Ureter (tissue), 1 donor: ENCODE measurements at places on chromosomes 2 and 18. TPM values are rescaled to one million over a fixed set of nuclear protein-coding genes. Genes with fewer than 3 reads are reported as not detected.

DNA sequence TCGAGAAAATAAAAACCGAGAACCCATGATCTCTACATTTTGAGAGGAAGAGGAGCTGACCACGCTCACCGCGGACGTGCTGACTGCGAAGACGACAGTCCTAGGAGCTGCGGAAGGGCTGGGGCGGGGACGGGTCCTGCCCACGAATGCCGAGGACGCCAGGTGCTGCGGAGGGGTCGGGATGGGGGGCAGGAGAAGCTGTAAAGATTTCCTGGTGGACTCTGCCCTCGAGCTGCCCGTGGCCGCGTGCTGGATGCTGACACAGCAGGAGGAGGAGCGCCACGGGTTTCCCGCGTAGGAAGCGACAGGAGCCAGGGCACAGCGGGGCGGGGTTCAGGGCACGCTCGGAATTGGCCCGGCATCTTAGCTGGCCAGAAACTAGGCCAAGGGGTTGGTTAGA, 22.2 kb downstream of the ZSCAN30 start:
- DNase-seq, result peak; percentile 47

DNA sequence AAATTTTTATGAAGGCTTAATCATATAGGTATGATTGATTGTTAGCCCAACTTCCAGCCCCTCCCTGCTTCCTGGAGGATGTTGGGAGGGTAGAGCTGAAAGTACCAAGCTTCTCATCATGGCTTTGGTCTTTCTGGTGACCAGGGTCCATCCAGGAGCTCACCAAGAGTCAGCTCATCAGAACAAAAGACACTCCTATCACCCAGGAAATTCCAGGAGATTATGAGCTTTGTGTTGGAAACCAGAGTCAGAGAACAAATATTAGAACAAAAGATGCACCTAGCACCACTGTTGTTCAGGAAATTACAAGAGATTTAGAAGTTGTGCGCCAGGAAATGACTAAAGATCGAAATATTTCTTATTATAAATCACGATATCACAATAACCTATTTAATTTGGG, 119.9 kb upstream of the THUMPD2 start:
- DNase-seq, result no peak

DNA sequence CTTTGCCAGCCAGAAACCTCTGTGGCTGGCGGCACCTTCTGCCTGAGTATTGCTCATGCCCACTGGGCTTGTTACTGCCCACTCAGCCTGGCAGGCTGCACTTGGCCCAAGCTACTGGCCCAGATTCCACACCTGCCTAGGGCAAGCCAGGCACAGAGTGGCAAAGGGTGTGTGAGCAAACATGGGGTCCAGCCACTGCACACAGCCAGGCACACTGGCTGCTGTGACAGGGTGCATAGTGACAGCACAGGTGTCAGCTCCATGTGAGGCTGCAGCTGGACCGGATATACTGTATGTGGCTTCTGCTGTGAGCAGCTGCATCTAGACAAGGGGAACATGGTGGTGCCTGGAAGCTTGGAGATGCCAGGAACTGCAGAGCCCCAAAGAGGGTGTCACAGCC, 113.9 kb downstream of the COPS8 start:
- DNase-seq, result no peak

- DNase-seq, result no peak
Observed at GRCh38 chr2:85668009-85668856, at the start of gene SFTPB. SFTPB (minus strand) TSS chr2:85668199; CDS start chr2:85668183, 16 bp downstream.

GRCh38 chr2:29485631-29486030, 370.4 kb downstream of the CLIP4 start:
- no peak for DNase-seq

DNA sequence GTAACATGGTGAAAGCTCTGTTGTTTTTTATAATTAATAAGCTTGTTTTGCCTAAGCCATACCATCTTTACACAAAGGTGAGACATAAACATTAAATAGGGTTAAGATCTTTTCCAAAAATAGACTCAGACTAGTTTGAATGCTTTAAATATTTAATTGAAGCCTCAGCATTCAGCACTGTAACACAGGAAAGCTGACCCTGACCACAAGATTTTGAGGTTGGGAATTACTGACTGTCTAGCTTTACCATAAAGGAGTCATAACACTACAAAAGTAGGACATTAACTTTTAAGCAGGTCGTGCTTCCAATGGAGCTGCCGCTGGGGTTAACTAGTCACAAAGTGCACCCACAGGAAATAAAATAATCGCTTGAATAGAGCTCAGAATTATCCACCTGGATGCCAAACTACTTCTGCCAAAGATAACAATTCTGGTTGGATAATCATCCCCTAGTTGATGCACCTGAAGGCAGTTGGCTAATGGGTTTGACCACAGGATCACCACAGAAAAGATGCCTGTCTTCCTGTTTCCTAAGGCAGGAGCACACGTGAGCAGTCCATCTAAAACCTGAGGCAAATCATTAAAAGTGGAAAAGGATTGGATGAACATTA, 106.2 kb downstream of the COBLL1 start:
- no peak for DNase-seq

- no peak for DNase-seq
Observed at GRCh38 chr2:6788614-6789013, 77.1 kb downstream of the CMPK2 start.

DNA sequence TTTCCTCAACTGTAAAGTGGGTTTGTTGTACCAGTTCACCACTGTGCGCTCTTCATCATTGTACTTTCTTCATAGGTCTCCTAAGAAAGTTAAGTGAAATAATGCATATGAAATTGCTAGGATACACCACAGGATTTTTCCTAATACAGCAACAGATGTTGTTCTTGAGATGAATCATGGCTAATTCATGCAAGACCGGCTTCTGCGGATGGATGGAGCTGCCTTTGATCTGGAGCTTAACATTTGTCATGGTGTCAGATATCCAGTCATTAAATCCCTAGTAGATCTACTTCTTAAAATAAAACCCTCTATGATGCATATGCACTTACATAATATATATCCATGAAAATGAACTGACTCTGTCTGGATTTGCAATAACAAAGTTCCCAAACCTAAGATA, 114.1 kb downstream of the COL6A3 start:
- DNase-seq, result no peak

DNA sequence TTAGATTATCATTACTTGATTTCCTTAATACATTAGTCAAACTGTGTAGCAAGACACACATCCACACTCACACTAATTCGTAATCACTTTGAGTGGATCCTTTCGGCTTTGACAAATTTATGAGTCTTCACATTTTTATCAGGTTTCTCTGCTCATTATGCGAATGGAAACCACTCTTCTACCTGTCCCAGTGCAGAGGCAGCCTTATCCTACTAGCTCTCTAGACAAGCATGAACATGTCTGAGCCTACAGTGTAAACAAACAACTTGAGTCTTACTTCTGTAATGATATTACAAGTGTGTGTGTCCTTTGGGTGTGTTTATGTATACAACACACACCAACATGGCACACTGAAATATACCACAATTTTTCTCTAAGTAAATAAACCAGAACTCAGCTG, 361.9 kb upstream of the CHST9 start:
- no peak for DNase-seq

- DNase-seq, result no peak
Observed at GRCh38 chr2:105868060-105868459, 123.3 kb downstream of the NCK2 start.

DNA sequence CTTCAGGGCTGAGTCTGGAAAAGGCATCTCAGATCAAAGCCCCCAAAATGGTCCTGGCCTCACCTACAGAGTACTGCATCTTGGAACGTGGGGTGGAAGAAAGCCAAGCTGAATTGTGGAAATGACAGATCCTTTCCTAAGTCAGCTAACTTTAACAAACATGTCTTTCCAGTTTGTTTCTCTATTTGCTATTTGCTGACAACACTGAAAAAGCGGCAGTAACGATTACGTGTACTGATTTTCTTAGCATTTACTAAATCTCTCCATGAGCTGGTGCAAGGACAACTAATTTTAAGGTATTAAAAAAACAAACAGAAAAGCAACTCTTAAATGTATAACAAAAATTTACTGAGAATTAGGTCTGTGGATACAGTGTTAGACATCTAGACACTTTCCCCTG, 1.1 kb downstream of the HIBCH start:
- DNase-seq, result no peak

- DNase-seq, result peak; percentile 83
Observed at GRCh38 chr2:95076705-95077529, 44.7 kb downstream of the MRPS5 start.

- no peak for DNase-seq
Observed at GRCh38 chr2:200122683-200123082, 167.3 kb downstream of the MAIP1 start.

GRCh38 chr2:19219060-19219459, 139.4 kb downstream of the OSR1 start:
- no peak for DNase-seq

GRCh38 chr2:163119966-163120365, 281.4 kb upstream of the KCNH7 start:
- no peak for DNase-seq

GRCh38 chr2:120429586-120430500, 83.9 kb downstream of the INHBB start:
- DNase-seq, result peak; percentile 29

DNA sequence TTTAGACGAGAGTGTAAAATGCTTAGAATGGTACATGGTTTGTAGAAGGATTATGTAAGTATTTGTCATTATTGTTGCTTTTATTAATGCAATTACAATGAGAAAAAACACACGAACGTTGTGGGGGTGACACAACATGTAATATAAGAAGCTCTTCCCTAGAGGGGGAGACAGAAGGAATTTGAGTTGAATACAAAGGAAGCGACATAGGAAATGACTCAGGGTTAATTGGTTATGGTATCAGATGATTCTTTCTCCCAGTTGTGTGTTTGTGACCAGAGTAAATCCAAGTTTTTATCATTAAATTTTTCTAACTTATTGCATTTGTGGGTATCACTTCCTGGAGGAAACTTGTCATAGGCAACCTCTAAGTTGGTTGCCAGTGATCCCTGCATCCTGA, 625.6 kb upstream of the CDH2 start:
- DNase-seq, result no peak

DLGAP1 gene
- total RNA-seq, result 0.52 TPM

IL1F10 gene
- total RNA-seq, result not detected

FAP gene
- total RNA-seq, result 3.0 TPM

FTCDNL1 gene
- total RNA-seq, result 1.5 TPM

IL36RN gene
- total RNA-seq, result not detected

ABCG5 gene
- not detected for total RNA-seq

CASP10 gene
- total RNA-seq, result 16.6 TPM

SLC19A3 gene
- total RNA-seq, result 1.9 TPM

TSPYL6 gene
- total RNA-seq, result not detected

C2orf78 gene
- not detected for total RNA-seq

IL36G gene
- not detected for total RNA-seq
